ENCODE measurements at places on chromosomes 2 and 18.

GRCh38 chr2:64593035-64593655 lies 60.6 kb downstream of the SERTAD2 start:
- no peak for DNase-seq

- DNase-seq = no peak
Measured at GRCh38 chr2:74092275-74092674, 55.4 kb downstream of the BOLA3 start.

DNA sequence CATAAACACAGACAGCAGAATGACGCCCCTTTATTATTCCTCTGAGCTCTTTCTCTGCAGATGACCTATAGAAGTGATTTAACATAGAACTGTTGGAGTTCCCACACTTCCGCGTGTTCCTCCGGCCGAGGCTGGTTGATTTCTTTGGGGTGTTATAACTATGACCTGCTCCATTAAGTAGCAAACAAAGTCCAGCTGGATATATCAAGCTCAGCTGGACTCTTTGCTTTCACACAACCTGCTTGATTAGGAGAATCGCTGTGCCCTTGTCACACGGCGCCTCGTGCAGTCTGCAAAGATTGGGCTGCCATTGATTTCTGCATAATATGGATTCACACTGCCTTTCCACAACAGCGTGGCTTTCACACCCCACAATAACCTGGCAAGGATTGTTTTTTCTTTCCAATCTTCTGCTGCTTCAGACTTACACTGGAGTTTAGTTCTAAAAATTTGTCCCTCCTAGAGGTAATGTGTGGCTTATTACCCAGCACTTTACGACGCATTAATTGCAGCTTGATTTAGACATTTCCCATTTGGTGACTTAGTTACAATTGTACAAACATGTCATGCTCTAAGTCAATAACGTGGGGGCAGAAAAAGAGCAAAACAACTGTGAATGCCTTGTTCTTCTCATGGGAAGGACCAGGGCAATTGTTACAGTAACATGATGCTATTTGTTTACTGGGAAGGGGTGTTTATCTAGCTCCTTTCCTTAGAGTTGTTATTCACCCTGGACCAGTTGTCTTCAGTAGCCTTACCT lies 485.7 kb downstream of the TXNL1 start:
- no peak for DNase-seq

GRCh38 chr2:190216829-190217228 lies 102.8 kb downstream of the HIBCH start:
- peak; percentile 8 for DNase-seq

DNA sequence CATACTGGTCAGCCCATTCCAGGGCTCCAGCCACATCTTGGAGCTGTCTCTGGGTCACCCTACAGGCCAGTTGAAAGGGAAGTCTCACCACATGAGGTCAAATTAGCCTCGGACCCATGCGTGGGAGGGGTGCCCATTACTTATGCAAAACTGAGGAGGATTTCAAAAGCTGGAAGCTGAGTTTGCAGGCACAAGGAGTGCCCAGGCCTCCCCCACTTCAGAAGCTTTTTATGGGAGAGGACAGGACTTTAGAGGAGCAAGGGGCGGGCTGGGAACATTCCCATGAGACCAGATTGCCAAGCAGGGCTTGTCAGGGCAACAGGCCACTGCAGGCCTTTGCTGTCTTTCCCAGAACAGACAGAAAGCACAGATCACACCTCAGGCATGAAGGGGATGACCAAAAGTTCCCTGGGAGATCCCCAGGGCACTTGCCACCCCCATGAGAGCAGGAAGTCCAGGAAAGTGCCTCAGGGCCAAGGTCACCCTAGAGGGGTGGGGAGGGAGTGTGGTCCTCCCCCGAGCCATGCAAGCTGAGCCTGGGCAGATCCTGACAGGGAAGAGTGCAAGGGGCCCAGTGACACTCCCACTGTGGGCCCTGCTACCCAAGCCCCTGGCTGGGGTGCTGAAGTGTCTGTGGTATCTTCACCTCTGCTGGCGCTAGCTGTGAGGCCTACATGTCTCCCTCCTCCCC lies 267.7 kb downstream of the BCL11A start:
- DNase-seq = no peak

- DNase-seq = no peak
Measured at GRCh38 chr2:62817995-62818713, 112.6 kb downstream of the EHBP1 start.

DNA sequence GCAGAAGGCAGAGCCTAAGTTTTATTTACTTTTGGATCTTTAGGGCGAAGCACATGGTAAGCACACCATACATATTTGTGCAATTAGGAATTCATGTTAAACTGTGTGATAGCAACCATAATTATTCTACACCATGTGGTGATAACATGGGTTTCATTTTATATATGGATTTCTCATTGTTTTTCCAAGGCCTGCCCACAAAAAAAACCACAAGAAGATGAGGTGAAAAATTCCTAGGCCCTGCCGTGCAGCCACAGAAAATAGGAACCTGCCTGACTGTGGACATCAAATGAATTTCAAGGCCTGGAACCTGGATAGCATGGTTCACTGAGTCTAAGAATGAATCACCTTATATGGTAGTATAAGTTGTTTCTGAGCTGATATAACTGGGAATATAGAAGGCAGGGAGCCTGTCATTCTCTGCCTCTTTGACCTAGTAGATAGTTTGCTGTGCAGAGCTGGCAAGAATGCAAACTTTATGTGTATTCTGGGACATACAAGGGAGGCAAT lies 22.4 kb upstream of the SSB start:
- DNase-seq = no peak

- DNase-seq = no peak
Measured at GRCh38 chr2:196249860-196250259, 78.5 kb upstream of the STK17B start.

Data from activated gamma-delta T cell treated with Interleukin-2 at 50 U/mL for 16 hours (primary cell).